ENCODE measurements at places on chromosomes 6 and 20. TPM values are rescaled to one million over a fixed set of nuclear protein-coding genes. Genes with fewer than 3 reads are reported as not detected.

Gene C6orf52
- total RNA-seq = 79.7 TPM

Gene RNF182
- under 0.01 TPM for total RNA-seq

Gene GHRH
- total RNA-seq = not detected

Gene BEND6
- 10.2 TPM for total RNA-seq

Gene RFX6
- total RNA-seq = not detected

Gene PERP
- 9.2 TPM for total RNA-seq

Gene PPP1R14C
- not detected for total RNA-seq

Gene FRK
- total RNA-seq = 2.2 TPM

Gene DEFB118
- not detected for total RNA-seq

Gene ZC2HC1B
- total RNA-seq = not detected

Gene MYT1
- total RNA-seq = 0.21 TPM

- H3K27me3 ChIP-seq = no peaks in the 10 kb centered on the region
- DNase-seq = no peak
- no peaks in the 10 kb centered on the region for H3K36me3 ChIP-seq
- no peaks in the 10 kb centered on the region for H3K4me1 ChIP-seq
- no peak overlapping the region for H3K27ac ChIP-seq
Measured at GRCh38 chr6:48490658-48491057, 379.7 kb upstream of the PTCHD4 start.

DNA sequence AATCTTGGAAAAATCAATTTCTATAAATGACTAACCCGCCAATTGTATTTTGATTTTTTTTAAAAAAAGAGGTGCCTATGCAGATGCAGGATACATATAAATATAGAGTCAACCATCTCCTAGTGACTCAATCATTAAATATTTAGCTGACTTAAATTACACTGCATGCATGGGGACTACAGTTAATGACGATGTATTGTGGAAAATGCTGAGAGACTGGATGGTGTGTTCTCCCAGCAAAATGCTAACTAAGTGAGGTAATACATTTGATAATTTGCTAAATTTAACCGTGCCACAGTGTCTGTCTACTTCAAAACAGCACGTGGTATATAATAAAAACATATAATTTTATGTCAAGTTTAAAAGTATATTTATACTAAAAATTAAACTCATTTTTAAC is 341.6 kb downstream of the PRKN start:
- H3K27ac ChIP-seq = no peak overlapping the region
- DNase-seq = no peak
- no peaks in the 10 kb centered on the region for H3K36me3 ChIP-seq
- H3K4me3 ChIP-seq = no peak overlapping the region

DNA sequence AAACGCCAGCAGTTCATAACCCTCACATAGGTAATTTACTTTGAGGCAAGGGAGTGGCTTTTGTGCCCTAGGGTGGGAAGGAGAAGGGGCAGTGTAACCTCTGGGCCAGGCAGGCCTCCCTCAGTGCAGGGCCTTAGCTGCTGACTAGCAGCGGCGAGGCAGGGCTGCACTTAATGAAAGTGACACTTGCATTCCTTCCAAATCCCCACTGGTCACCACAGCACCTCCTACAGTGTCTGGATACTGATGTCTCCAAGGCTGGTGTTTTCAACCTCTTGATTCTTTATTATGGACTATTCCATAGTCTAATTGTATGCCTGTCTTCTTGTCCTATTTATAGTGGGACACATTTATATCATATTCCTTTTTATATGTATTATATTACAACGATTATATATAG is 152.7 kb downstream of the LY86 start:
- H3K4me1 ChIP-seq = peaks cover 6% of the 10 kb centered on the region
- no peaks in the 10 kb centered on the region for H3K27me3 ChIP-seq
- DNase-seq = no peak

GRCh38 chr6:102344769-102345168 is 951.3 kb downstream of the GRIK2 start:
- H3K27me3 ChIP-seq = no peaks in the 10 kb centered on the region
- no peaks in the 10 kb centered on the region for H3K36me3 ChIP-seq
- DNase-seq = no peak
- H3K4me1 ChIP-seq = no peaks in the 10 kb centered on the region

DNA sequence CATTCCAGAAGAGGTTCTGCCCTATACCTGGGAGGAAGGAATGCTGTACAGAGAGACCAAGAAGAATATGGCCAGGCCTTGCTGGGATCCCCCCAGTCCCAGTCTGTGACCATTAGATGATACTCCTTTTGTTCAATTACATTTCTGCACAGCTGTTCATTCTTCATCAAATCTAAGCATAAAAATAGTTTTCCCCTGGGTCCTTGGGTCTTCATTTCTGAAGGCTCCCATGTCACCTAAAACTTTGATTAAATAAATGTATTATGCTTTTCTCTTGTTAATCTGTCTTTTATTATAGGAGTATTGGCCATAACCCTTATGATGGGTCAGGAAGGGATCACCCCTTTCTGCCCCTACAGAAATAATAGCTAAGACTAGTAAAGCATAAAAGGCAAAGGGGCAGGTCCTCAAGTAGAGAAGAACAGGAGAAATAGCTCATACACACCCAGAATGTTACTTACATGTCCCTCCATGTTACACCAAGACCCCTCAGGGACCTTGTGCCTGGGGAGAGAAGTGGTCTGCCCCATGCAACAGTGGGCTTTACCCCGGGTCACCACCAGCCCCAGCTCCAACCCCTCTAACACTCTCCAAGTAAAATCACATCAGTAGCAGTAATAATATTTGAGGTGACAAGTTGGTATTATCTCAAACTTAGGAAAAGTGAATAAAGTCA is 2.1 kb upstream of the LTA start:
- H3K27me3 ChIP-seq = no peaks in the 10 kb centered on the region
- no peak for DNase-seq
- H3K36me3 ChIP-seq = no peaks in the 10 kb centered on the region

GRCh38 chr6:53944543-53944942 is 149.7 kb downstream of the LRRC1 start:
- no peak for DNase-seq
- H3K36me3 ChIP-seq = no peaks in the 10 kb centered on the region
- H3K27me3 ChIP-seq = no peaks in the 10 kb centered on the region
- no peaks in the 10 kb centered on the region for H3K4me1 ChIP-seq
- no peak overlapping the region for H3K27ac ChIP-seq
- no peak overlapping the region for H3K4me3 ChIP-seq

GRCh38 chr6:4478098-4478497 is 298.1 kb upstream of the CDYL start:
- no peak overlapping the region for H3K27ac ChIP-seq
- H3K4me3 ChIP-seq = no peak overlapping the region
- H3K4me1 ChIP-seq = no peaks in the 10 kb centered on the region
- no peaks in the 10 kb centered on the region for H3K36me3 ChIP-seq
- no peaks in the 10 kb centered on the region for H3K27me3 ChIP-seq

GRCh38 chr20:62485062-62485700 is 9.4 kb upstream of the GATA5 start:
- H3K4me3 ChIP-seq = no peak overlapping the region
- no peaks in the 10 kb centered on the region for H3K4me1 ChIP-seq
- DNase-seq = peak; percentile 51
- peak overlapping the region; percentile 40 for H3K27ac ChIP-seq

DNA sequence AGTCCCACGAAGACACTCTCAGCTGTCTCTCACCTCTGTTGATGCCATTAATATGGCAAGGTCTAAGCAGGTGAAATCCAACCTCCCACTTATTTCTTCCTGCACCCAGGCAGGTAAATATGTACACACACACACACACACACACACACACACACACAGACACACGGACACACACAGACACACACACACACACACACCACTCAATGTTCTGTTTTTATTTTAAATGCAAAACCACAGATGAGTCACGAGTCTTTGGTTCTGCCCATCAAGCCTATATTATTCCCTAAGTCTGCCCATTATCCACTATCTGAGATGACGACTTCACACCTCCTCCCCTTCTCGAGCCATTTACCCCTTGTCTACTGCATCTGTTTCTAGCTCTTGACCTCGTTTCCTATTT is 344.7 kb downstream of the CDH26 start:
- no peaks in the 10 kb centered on the region for H3K36me3 ChIP-seq
- no peaks in the 10 kb centered on the region for H3K4me1 ChIP-seq
- DNase-seq = no peak

DNA sequence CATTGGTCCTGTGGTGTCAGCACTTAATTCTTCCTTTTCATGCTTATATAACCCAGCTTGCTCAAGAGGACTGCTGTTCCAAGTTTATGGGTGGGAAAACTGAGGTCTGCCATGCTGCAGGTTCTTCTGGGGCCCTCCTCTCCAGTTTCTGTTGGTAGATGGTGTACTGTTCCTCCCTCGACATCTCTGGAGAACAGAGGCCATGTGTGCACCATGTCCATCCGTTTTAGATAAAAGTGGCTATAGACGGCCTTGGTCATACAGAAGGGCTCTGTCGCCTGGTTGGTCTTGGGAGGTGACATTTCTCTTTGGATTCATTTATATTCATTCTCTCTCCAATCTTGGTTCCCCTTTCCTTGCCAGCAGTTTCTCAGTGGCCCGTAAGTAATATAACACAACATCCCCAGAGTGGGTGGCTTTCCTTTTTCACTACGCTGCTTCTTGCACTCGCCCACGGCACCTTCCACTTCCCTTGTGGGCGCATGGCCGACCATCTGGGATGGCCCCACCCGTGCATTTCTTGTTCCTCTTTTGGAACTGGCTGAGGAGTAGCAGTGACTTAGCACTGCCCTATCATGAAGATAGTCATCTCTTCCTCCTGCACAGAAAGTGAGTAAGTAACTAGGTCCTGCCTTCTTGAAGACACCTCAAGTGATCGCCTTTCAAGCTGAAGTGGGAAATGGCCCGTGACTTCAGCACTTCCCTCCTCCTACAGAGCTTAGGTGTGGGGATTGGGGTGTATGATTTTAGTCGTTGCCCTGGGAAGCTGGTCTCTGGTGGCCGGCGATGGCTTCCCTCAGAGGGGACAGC is 94.2 kb downstream of the RREB1 start:
- H3K27me3 ChIP-seq = no peaks in the 10 kb centered on the region

DNA sequence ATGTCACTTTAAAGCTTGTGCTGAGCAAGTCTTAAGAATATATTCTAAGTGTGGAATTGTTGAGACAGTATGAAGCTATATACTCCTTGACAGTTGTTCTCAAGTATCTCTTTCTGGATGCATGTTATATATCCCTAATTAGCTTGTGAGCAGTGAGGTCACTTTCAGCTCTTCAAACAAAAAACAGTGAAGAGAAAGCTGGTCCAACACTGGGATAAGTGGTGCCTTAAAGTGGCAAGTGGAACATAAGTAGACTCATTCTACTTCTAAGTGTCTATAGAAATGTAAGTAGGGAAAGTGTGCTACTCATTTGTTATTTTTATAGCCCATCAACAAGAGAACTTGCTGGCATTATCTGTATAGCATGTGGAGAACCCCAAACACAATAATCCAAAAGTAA is 133.1 kb upstream of the BACH2 start:
- H3K27ac ChIP-seq = no peak overlapping the region
- H3K36me3 ChIP-seq = no peaks in the 10 kb centered on the region
- no peak overlapping the region for H3K4me3 ChIP-seq
- DNase-seq = no peak
- no peaks in the 10 kb centered on the region for H3K27me3 ChIP-seq

- no peaks in the 10 kb centered on the region for H3K27me3 ChIP-seq
- H3K36me3 ChIP-seq = no peaks in the 10 kb centered on the region
- DNase-seq = no peak
Measured at GRCh38 chr20:13325033-13325432, 104.0 kb downstream of the ISM1 start.

DNA sequence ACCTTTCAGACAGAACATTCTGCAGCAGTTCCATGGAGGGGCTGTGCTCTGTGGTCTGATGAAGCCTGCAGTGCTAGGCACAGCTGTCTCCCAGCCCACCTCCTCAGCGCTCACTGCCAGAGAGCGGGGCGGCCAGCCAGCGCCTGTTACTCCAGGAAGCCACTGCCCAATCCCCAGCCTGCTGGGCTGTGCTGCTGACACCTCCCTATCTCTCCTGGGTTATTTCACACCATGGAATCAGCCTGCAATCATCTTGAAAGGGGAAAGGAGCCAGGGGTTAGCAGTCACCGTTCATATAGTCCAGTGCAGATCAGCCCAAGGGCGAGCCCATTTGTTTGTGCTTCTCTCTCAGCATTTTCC is 46.3 kb upstream of the NHSL1 start:
- no peaks in the 10 kb centered on the region for H3K27me3 ChIP-seq
- no peak overlapping the region for H3K4me3 ChIP-seq
- peak overlapping the region; percentile 37 for H3K27ac ChIP-seq
- peak; percentile 18 for DNase-seq

- no peaks in the 10 kb centered on the region for H3K27me3 ChIP-seq
- no peaks in the 10 kb centered on the region for H3K4me1 ChIP-seq
- H3K27ac ChIP-seq = no peak overlapping the region
Measured at GRCh38 chr6:39251406-39251805, 22.1 kb upstream of the KCNK5 start.

DNA sequence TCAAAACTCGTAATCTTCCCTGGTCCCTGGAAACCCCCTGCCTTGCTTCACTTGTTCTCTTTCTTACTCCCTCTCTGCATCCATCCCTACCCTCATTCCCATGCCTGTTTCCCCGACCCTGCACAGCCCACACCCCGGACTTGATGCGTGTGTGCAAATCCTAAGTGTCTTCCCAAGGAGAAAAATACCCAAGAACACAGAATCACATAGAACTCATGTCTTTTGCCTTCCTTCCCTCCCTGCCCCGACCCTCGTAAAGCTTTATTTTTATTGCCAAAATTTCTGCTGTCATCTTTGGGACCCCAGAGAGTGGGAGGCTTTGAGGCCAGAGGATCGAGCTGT is 169.6 kb upstream of the PMEPA1 start:
- DNase-seq = no peak
- no peaks in the 10 kb centered on the region for H3K27me3 ChIP-seq
- H3K27ac ChIP-seq = peak overlapping the region; percentile 61
- no peaks in the 10 kb centered on the region for H3K36me3 ChIP-seq
- H3K4me1 ChIP-seq = no peaks in the 10 kb centered on the region

GRCh38 chr20:13744352-13744751 is 40.4 kb downstream of the ESF1 start:
- no peak overlapping the region for H3K27ac ChIP-seq
- no peaks in the 10 kb centered on the region for H3K27me3 ChIP-seq
- H3K36me3 ChIP-seq = no peaks in the 10 kb centered on the region
- no peaks in the 10 kb centered on the region for H3K4me1 ChIP-seq

Data from uterus (tissue), 4 donors.